ENCODE measurements at places on chromosomes 3 and 15. TPM values are rescaled to one million over a fixed set of nuclear protein-coding genes. Genes with fewer than 3 reads are reported as not detected.

DNA sequence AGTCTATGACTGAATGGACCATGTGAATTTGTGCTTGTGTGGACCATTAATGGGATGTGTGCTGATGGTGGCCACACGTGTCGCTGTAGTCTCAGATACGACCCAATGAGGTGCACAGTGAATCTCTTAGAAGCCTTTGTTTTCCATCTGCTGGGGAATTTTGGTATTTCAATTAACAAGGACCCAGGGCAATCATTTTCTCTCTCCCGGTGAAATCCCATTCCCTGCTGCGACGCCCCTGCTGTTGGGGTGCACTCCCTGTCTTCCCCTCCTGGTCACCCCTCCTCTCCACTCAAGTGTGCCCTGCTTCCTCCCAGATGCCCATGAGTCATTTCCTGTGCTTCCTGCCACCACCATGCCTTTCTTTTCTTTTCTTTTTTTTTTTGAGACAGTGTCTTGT is 32.7 kb downstream of the EBLN2 start:
- H3K27me3 ChIP-seq = peaks cover 2% of the 10 kb centered on the region
- no peaks in the 10 kb centered on the region for H3K36me3 ChIP-seq
- no peak for DNase-seq
- H3K4me3 ChIP-seq = peak overlapping the region; percentile 32
- H3K4me1 ChIP-seq = peaks cover 6% of the 10 kb centered on the region
- H3K27ac ChIP-seq = peak overlapping the region; percentile 26

LRRFIP2 gene
- 23.3 TPM for total RNA-seq

DNA sequence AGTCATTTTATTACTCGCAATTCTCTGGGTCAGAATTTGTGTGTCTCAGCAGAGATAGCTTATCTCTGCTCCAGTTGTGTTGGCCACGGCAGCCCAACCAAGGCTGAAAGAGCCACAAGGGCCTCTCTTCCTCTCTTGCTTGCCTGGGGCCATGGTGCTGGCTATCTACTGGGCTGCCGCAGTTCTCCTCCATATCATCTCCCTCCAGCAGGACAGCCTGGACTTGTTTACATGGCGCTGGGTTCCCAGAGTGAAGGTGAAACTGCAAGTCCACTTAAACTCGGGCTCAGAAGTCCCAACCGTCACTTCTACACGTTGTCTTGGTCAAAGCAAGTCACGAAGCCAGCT is 134.8 kb downstream of the UACA start:
- no peak overlapping the region for H3K4me3 ChIP-seq
- peaks cover 4% of the 10 kb centered on the region for H3K4me1 ChIP-seq
- DNase-seq = no peak
- H3K27me3 ChIP-seq = peaks cover 46% of the 10 kb centered on the region

SOX14 gene
- total RNA-seq = not detected

GRCh38 chr15:69718916-69719315 is 266.3 kb downstream of the RPLP1 start:
- peak; percentile 72 for DNase-seq
- H3K36me3 ChIP-seq = no peaks in the 10 kb centered on the region
- peaks cover 13% of the 10 kb centered on the region for H3K27me3 ChIP-seq
- H3K27ac ChIP-seq = peak overlapping the region; percentile 55
- no peak overlapping the region for H3K4me3 ChIP-seq

- H3K27me3 ChIP-seq = no peaks in the 10 kb centered on the region
- no peaks in the 10 kb centered on the region for H3K4me1 ChIP-seq
- H3K36me3 ChIP-seq = no peaks in the 10 kb centered on the region
- H3K4me3 ChIP-seq = no peak overlapping the region
- no peak for DNase-seq
These were observed 310.9 kb downstream of the BCHE start for GRCh38 chr3:165526367-165526766.

WDR53 gene
- 18.4 TPM for total RNA-seq

CLDN11 gene
- not detected for total RNA-seq

DNA sequence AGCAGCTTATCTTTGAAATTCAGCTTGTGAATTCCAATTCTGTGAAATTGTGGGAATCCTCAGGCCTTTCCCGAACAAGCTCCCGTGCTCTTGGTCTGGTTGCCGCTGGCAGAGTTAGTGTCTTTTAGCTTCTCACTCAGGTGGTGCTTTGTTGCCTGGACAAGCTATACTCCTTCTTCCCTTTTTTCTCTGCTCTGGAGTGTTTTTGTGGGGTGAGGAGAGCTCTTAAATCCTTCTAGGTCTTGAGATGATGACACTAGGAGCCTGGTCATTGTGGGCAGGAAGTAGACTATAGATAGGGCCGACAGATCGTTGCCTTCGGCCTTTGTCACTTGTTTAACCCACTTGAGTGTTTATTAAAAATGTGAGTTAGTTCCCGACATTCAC is 93.8 kb downstream of the SLCO3A1 start:
- H3K4me3 ChIP-seq = no peak overlapping the region
- H3K27me3 ChIP-seq = peaks cover 4% of the 10 kb centered on the region
- no peak for DNase-seq
- peaks cover 4% of the 10 kb centered on the region for H3K36me3 ChIP-seq

- peak overlapping the region; percentile 25 for H3K27ac ChIP-seq
- DNase-seq = peak; percentile 80
- no peaks in the 10 kb centered on the region for H3K27me3 ChIP-seq
- peaks cover 41% of the 10 kb centered on the region for H3K4me1 ChIP-seq
- peaks cover 77% of the 10 kb centered on the region for H3K36me3 ChIP-seq
These were observed 6.0 kb downstream of the SNRPA1 start for GRCh38 chr15:101288905-101289513.

DNA sequence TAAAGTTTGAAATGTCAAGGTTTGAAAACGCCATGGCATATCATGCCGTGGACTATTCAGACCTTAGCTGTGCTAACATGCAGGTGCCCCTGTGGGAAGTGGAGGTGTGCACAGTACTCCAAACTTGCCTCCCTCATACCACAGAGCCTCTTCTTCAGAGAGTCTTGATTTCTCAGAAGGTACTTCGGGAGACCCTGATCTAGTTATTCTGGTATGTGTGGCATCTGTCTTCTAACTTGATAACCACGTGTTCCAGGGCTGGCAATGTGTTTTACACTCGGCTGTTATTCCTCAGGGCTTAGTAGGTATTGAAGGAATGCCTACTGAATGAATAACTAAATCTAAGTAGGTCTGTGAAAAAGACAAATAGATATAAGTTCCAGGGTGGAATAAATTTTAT is 309.9 kb downstream of the CLSTN2 start:
- H3K4me3 ChIP-seq = no peak overlapping the region
- no peaks in the 10 kb centered on the region for H3K4me1 ChIP-seq
- no peaks in the 10 kb centered on the region for H3K36me3 ChIP-seq
- no peak overlapping the region for H3K27ac ChIP-seq
- no peak for DNase-seq

DNA sequence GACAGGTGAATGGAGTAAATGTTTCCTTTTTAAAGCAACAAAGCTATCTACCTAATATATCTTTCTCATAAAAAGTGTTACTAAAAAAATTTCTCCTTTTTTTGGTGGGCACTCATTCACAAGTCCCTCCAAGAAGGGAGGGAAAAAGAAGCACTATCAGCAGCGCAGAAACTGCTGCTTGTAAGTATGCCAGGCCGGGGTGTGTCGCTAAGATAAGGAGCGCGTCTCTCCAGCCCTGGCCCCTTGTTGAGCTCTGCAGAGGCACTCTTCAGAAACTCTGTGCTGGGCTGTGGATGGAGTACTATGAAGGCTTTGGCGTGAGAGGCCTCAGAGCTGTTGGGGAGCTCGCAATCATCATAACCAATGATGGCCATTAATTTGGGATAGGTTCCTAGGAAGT is 49.1 kb downstream of the ZDHHC3 start:
- no peaks in the 10 kb centered on the region for H3K27me3 ChIP-seq
- peaks cover 26% of the 10 kb centered on the region for H3K36me3 ChIP-seq

DNA sequence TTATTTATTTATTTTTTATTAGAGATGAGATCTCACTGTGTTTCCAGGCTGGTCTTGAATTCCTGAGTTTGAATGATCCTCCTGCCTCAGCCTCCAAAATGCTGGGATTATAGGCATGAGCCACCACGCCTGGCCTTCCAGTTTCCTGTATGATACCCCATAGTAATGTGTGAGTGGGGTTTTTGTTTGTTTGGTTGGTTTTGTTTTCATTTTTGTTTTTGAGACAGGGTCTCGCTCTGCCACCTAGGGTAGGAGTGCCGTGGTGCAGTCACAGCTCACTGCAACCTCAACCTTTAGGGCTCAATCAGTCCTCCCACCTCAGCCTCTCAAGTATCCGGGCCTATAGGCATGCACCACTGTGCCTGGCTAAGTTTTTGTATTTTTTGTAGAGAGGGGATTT is 30.9 kb downstream of the GOLM2 start:
- peak; percentile 56 for DNase-seq
- no peak overlapping the region for H3K4me3 ChIP-seq
- no peaks in the 10 kb centered on the region for H3K27me3 ChIP-seq
- peaks cover 16% of the 10 kb centered on the region for H3K4me1 ChIP-seq
- no peak overlapping the region for H3K27ac ChIP-seq

GRCh38 chr15:74873756-74874424 is 725 bp upstream of the SCAMP2 start:
- no peaks in the 10 kb centered on the region for H3K27me3 ChIP-seq
- DNase-seq = no peak
- H3K4me1 ChIP-seq = peaks cover 38% of the 10 kb centered on the region
- peaks cover 16% of the 10 kb centered on the region for H3K36me3 ChIP-seq
- peak overlapping the region; percentile 99 for H3K4me3 ChIP-seq

DNA sequence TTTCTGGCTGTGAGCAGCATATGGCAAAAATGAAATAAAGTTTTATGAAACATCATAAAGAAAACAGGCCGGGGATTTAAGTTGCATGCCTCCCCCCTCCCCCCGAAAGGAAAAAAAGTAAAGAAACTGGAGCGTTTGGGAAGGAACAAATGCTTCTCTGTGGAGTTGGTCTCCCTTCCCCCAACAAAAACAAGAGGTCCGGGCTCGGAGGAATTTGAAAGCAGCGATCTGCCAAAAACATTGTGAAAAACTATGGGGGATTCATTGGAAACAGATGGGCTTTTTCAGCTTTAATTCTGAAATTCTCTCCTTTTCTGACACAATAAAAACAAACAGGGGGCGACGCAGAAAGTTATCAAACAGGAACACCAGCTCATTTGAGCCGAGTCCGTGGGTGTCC is 17.0 kb downstream of the RGMA start:
- H3K4me3 ChIP-seq = peak overlapping the region; percentile 42
- H3K4me1 ChIP-seq = peaks cover 7% of the 10 kb centered on the region
- peaks cover 58% of the 10 kb centered on the region for H3K27me3 ChIP-seq
- H3K27ac ChIP-seq = no peak overlapping the region
- no peak for DNase-seq
- H3K36me3 ChIP-seq = no peaks in the 10 kb centered on the region

DNA sequence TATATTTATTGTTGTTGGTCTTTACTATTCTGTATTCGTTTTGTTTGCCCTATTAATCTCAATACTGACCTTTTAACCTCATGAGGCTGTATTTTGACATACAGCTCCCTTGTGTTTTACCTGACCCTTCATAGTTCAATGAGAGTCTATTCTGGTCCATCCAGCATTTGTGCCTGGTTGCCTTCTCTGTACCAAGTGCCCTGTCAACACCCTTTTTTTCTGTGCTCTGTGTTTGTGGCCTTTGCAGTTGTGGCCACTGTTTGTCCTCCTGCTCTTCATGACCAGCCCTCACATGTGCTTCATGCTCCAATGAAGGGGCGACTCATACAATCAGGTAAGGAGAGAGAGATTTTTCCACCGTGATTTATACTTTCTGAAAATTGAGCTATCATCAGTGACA is 368.2 kb downstream of the IL20RB start:
- no peak overlapping the region for H3K4me3 ChIP-seq
- H3K4me1 ChIP-seq = no peaks in the 10 kb centered on the region
- DNase-seq = no peak
- no peak overlapping the region for H3K27ac ChIP-seq

- no peak overlapping the region for H3K27ac ChIP-seq
- no peaks in the 10 kb centered on the region for H3K36me3 ChIP-seq
- H3K27me3 ChIP-seq = no peaks in the 10 kb centered on the region
- DNase-seq = no peak
These were observed 241.3 kb upstream of the SETMAR start for GRCh38 chr3:4061783-4062360.

DNA sequence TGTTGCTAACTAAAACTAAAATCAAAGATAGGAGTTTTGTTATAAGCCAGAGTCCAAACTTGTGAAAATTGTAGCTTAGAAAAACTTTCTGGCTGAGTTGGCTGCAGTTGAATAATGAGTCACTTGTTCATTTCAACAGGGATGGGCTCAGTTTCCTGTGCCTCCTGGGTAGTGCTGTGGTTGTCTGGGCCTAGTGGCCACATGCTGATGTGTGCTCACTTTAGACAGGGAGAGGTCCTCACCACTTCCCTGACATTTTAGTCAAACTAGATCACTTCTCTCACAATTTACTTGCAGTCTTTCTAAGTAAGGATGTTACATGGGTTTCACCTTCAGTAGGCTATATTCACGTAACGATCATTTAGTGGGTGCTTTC is 6.3 kb upstream of the UBE2Q2 start:
- H3K4me3 ChIP-seq = no peak overlapping the region
- H3K36me3 ChIP-seq = no peaks in the 10 kb centered on the region
- no peak overlapping the region for H3K27ac ChIP-seq
- peak; percentile 85 for DNase-seq

DNA sequence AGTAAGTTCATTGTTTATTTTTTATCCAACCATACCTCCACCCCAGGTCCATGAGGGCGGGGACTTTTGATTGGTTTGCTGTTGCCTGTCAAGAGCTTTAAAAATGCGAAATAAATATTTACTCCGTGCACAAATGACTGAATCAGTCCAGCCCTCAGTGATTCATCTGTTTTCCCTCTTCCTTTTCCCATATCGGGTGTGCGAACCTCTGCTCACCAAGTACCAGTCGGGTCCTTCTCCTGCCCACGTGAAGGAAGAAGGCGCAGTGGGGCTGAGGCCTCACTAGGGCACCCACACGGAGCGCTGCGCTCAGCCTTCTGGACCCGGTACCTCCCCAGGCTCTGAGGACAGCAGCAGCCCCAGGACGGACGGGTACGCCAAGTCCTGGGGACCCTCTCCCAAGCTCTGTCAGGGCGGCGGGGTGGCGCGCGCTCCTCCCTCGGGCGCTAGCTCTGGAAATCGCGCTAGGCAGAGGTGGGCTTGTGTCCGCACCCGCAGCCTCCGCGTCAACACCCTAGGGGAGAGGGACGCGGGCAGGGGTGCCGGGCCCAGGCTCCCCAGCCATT is 70.5 kb upstream of the EPHB3 start:
- peaks cover 50% of the 10 kb centered on the region for H3K27me3 ChIP-seq
- DNase-seq = no peak
- H3K4me3 ChIP-seq = no peak overlapping the region
- no peaks in the 10 kb centered on the region for H3K36me3 ChIP-seq
- no peak overlapping the region for H3K27ac ChIP-seq

DNA sequence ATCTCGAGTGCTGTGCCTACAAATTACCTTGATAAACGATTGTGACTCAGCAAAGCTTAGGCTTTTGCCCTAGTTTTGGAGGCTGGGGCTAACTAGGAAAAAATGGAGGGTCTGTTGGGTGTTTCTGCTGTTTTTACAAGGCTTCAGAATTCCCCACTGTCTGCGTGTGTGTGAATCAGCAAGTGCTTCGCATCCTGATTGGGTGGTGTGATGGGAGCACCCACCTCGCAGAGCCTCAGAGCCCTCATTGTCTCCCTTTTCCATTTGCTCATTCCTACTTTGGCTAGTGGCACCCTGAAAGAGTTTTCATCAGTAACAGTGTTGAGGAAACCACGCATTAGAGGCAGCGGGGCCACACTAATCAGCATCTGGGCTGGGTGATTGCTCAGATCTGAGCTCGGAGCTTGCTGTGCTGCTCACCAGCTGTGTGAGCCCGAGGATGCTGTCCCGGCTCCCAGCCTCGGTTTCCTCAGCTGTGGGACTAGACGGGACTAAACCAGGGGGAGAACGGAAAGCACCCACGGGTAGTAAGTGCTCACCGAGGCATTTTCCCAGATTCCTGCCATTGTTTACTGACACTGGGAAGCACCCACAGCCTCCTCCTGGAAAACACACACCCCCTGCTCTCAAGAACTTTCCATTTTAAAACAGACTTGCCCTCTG is 40.6 kb downstream of the GOLGA8S start:
- no peak for DNase-seq
- no peaks in the 10 kb centered on the region for H3K36me3 ChIP-seq
- no peaks in the 10 kb centered on the region for H3K27me3 ChIP-seq
- no peaks in the 10 kb centered on the region for H3K4me1 ChIP-seq

ANP32A gene
- total RNA-seq = 280 TPM
